Activated CD4-positive, CD25-positive, alpha-beta regulatory T cell treated with anti-CD3 and anti-CD28 coated beads, Interleukin-2, amount 50 U/mL, for 72 hours (primary cell): ENCODE measurements at places on chromosomes 3 and 15.

GRCh38 chr3:186487819-186488218 is 56.4 kb downstream of the CRYGS start:
- DNase-seq = no peak

GRCh38 chr3:46960081-46960701 is 16.4 kb downstream of the CCDC12 start:
- no peak for DNase-seq

GRCh38 chr3:137264843-137265330 is 307.1 kb downstream of the IL20RB start:
- no peak for DNase-seq

DNA sequence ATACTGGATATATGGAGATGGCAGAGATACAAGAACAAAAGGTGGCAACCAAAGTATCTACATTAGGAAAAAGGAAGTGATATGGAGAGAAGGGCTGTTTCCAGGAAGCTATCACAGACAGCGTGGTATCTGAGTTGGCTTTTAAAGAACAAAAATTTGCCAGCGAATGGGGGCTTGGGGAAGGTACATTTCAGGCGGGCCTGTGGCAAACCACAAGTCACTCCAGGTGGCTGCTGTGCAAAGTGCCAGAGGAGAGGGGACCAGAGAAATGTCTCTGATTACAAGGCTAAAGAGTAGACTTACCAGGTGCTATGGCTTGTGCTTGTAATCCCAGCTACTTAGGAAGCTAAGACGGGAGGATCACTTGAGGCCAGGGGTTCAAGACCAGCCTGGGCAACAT is 91.1 kb downstream of the MSL2 start:
- DNase-seq = no peak

- DNase-seq = no peak
These were observed 1.4 kb downstream of the MORF4L1 start for GRCh38 chr15:78873793-78874765.

GRCh38 chr3:70871909-70872656 is 559.6 kb upstream of the MDFIC2 start:
- no peak for DNase-seq

DNA sequence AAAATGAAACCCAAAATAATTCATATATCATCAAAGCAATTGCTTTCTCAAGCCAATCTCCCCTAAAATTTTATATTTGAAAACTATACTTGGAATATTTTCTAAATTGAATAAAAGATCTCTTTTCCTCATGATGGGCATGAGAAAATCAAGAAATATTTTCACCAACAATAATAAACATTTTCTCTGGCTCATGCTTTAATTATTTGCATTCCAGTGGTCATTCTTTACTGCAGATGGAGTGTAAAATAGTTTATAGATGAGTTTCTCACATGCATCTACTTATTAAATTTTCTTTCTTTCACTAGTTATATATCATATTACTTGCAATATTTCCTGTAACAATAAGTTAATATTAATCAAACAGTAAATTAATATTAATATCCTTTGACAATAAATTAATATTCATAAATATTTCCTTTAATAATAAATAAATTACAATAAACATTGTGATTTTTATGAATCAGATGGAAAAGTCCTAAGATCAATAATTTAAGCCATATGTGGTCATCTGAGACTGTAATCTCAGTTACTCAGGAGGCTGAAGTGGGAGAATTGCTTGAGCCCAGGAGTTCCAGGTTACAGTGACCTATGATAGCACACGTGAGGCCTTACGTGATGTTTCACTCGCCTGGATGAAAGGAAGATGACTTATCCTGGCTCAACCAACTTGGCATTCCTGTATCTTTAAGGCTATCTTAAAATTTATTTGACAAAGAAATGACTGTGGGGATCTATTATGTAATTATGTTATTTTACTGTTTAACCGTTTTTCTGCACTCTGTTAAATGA is 958.8 kb downstream of the ZPLD1 start:
- no peak for DNase-seq

GRCh38 chr3:48364840-48365239 is 7.2 kb upstream of the FBXW12 start:
- no peak for DNase-seq

- no peak for DNase-seq
These were observed 70.3 kb downstream of the TAMM41 start for GRCh38 chr3:11776346-11776745.

DNA sequence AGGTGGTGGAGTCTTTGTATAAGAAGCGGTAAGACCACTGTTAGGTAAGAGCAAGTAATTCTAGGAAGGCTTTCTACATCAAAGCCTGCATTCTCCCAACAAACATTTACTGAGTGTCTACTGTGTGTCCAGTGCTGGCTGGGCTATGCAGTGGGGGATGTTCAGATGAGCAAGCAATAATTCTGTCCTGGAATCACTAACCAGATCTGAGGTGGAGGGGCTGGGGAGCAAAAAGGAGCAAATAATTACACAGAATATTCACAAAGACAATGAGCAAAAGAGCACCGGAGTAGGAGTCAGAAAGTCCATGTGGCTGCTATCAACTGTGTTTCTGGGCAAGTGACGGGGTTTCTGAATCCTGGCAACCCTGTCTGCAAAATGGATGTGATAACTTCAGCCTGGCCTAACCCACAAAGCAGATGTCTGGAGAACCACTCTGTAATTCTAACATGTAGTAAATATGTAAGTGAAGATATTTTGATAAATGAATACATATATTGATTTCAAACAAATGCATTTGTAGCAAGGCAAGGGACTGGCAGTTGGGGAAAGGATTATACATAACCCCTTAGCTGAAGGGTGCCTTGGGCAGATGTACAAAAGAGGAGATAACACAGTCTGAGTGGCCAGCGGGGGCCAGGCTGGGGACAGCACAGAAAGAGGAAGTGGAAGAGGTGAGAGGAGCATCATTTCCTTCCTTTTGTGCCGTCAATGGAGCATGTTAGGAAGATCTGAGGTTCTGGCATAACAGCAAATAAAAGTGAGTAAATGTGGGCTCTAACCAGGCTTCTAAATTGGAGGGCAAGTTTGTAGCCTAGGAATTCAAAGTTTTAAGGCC is 28.8 kb downstream of the CYP8B1 start:
- DNase-seq = no peak

GRCh38 chr15:78069462-78070029 is 8.0 kb downstream of the TBC1D2B start:
- DNase-seq = no peak

- no peak for DNase-seq
These were observed 97.0 kb upstream of the NMNAT3 start for GRCh38 chr3:139774560-139775302.

- DNase-seq = no peak
These were observed 37.4 kb upstream of the OR4F6 start for GRCh38 chr15:101765772-101766456.

DNA sequence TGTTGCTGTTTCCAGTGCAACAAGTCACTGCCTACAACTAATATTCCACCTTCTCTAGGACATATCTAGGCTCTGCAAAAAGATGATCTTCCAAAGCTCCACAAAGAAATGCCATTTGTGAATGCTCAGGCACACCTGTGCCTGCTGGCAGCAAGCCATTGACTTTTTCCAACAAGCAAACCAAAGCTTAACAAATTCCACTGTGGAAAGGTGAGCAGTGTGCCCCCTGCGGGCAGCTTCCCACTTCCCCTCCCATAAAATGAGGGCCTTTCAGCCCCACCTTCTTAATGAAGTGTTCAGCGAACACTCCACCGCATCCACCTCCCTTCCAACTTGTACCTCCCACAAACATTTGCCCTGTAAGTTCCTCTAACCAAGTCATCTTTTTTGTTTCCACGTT is 157.5 kb upstream of the SLC24A5 start:
- no peak for DNase-seq

GRCh38 chr3:28134792-28135375 is 106.5 kb upstream of the CMC1 start:
- DNase-seq = no peak

DNA sequence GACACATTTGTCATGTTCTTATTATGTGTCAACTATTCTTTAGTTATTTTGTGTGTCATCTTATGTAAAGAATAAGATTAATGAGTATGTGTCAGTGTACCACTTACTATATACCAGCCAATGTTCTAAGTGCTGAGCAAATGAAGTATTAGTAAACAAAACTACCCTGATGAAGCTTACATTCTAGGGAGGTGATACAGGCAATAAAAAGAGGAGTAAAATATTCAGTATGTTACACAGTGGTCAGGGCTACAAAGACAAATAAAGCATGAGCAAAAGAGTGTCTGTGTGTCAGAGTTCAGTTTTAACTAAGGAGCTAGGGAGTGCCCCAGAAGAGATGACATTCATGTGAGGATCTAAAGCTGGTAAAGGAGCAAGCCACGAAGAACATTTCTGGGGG is 79.1 kb downstream of the TRPC1 start:
- DNase-seq = no peak

GRCh38 chr15:57784081-57784511 is 77.6 kb downstream of the POLR2M start:
- DNase-seq = no peak

- DNase-seq = no peak
These were observed 64.6 kb upstream of the PRR23C start for GRCh38 chr3:139109271-139109670.

DNA sequence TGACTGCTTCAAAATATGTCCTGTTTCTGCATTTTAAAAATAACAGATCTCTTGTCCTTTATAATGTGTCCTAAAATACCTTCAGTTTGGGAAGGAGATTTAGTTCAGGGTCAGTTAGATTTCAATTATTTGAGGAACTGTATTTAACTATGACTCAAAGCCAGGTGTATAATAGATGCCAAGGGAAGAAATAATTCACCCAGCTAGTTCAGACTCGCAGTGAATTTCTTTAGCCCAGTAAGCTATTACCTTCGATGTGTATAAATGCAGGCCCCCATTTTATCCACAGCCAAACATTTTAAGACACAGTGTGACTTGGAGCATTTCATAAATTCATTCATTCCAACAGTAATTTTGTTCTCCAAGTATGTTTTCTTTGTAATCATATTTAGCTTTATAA is 458.0 kb downstream of the ZNF385D start:
- no peak for DNase-seq

GRCh38 chr15:64151727-64152506 is at the start of gene SNX22:
Gene SNX22, plus strand, starts transcription at chr15:64151731. Its CDS starts 45 bp downstream, at chr15:64151776.
- peak; percentile 43 for DNase-seq

DNA sequence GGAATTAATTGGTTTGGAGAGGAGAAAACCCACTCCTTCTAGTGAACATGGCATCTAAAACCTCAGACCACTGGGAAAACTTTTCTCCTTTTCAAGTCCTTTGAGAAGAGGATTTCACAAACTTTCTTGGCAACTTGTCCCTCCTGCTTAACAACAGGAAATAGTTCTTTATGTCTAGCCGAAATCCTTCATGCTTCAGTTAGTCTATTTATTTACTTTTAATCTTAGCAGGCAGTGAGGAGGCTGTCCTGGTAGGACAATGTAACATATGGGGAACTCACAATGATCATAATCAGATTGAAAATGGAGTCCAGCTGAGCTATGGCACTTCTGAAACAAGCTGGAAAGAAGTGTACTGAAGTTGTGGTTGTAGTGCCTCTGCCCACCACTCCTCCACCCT is 50.6 kb downstream of the KY start:
- DNase-seq = no peak

DNA sequence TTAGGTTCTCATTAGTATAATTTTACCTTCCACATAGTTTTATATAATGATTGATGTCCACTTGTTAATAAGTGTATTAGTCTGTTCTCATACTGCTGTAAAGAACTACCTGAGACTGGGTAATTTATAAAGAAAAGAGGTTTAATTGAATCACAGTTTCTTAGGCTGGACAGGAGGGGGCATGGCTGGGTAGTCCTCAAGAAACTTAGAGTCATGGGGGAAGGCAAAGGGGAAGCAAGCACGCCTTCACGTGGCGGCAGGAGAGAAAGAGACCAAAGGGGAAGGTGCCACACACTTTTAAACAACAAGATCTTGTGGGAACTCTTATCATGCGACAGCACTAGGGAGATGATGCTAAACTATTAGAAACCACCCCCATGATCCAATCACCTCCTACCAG is 19.2 kb downstream of the DZIP3 start:
- DNase-seq = no peak

GRCh38 chr3:160830796-160831195 is 74.8 kb downstream of the PPM1L start:
- DNase-seq = no peak

- DNase-seq = no peak
These were observed 61.9 kb downstream of the BTLA start for GRCh38 chr3:112437146-112438022.

DNA sequence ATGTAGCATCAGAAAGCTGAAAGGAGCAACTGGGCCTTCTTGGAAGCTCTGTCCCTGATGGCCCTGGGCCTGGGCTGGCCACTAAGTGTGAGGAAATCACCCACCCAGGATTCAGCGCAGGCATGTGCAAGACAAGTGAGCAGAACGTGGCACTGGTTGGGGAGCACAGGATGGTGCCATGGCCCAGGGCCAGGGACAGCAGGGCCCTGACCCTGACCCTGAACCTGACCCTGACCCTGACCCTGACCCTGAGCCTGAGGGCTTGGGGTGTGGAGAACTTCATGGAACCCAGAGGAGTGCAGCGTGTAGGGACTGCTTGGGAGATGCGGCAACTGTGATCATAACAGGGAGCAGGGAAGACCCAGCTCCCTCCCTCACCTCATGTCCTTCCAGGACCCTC is 5.9 kb upstream of the ALDH1L1 start:
- no peak for DNase-seq

GRCh38 chr3:61311044-61311443 is 59.8 kb upstream of the FHIT start:
- DNase-seq = no peak

DNA sequence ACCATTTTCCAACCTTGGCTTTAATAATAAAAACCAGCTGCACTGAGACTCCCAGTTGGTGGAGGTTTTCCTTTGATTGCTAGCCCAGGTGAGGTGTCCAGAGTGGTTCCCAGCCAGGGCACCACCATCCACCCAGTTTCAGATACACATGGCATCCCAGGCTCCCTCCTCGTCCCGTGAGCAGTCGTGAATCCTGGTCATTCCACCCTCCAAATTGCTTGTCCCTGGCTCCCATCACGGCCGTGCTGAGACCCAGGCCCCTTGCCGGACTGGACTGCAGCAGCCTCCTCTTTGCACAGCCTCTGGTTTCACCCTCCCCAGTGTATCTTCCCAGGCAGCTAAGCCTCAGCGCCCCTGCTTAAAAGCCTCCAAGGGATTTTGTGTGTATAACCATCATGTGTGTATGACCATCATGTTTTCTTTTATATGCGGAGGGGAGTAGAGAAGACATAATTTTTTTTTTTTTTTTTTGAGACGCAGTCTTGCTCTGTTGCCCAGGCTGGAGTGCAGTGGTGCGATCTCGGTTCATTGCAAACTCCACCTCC is 106.3 kb downstream of the ETFA start:
- DNase-seq = no peak

DNA sequence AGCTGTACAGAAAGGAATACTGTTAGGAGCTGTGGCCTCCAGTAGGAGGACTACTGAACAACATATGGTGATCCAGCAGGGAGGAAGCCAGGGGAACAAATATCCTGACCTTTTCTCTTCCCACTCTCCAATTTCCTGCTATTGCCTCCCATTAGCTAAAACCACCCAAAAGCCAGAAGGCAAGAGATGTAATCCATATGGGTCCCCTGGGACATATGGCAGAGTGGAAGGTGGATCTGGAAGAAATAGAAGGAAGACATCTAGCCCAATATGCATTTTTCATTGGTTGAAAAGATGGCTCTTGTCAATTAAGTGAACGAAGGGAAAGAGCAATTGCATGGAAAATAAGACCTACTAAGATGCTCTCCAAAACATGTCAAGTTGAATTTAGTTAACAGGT is 167.2 kb downstream of the CNTN3 start:
- no peak for DNase-seq
